ENCODE measurements at places on chromosomes 2 and 18. TPM values are rescaled to one million over a fixed set of nuclear protein-coding genes. Genes with fewer than 3 reads are reported as not detected.

Gene PCGF1
- polyA plus RNA-seq = 25.2 TPM

Gene FECH
- 43.6 TPM for polyA plus RNA-seq

Gene SCYGR5
- not detected for polyA plus RNA-seq

Gene FNDC4
- 8.3 TPM for polyA plus RNA-seq

Gene TNFAIP6
- 0.77 TPM for polyA plus RNA-seq

Gene SLC9A4
- polyA plus RNA-seq = 13.2 TPM

Gene IL36RN
- not detected for polyA plus RNA-seq

Gene NEB
- 17.2 TPM for polyA plus RNA-seq

Gene METTL8
- 12.0 TPM for polyA plus RNA-seq

Gene ERFE
- polyA plus RNA-seq = 6.0 TPM

Gene REG3G
- polyA plus RNA-seq = not detected

Gene HOXD12
- polyA plus RNA-seq = 0.52 TPM

Gene CELF4
- polyA plus RNA-seq = 2.2 TPM

Gene GALNT13
- 1.4 TPM for polyA plus RNA-seq

Gene RAB27B
- polyA plus RNA-seq = 4.4 TPM

Gene MC5R
- not detected for polyA plus RNA-seq

Gene CD207
- polyA plus RNA-seq = not detected

Gene TMEM169
- 12.8 TPM for polyA plus RNA-seq

Gene ALLC
- not detected for polyA plus RNA-seq

Gene C2orf81
- 8.4 TPM for polyA plus RNA-seq

Gene TRABD2A
- 0.88 TPM for polyA plus RNA-seq

Gene ASXL3
- polyA plus RNA-seq = 8.5 TPM

Gene CDCA7
- polyA plus RNA-seq = 32.9 TPM

Gene ATRAID
- 166 TPM for polyA plus RNA-seq

Gene NYAP2
- polyA plus RNA-seq = not detected

All from renal pelvis (tissue), 12 donors.